ENCODE measurements at places on chromosomes 1 and 21.

DNA sequence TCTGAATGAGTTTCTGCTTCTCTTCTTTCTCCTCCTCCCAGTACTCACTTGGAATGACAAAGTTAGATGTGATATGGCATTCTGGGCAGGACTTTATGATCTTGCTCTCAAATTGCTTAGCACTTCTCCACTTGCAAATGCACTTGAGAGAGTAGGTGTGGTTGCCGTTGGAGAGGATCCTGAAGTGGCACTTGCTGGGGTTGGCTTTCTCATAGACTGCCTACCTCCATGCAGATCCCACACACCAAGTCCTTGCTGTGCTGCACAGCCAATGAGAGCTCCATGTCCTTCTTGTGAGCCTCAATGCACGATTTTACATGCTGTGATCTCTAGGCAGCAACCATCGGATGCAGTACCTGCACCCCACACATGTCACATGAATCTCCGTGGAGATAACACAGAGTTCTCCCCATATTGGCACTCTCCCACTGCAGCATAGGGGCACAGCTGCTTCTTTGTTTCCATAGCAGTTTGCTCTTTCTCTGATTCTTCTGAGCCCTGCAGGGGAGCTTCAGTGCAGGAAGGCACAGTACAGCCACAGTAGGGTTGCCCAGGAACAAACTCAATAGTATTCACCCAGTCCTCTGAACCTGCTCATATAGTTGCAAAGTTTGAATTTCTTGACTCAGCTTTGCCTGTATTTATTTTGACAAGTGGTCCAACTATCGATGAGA, 45.2 kb downstream of the ZNF691 start:
- peak; percentile 28 for DNase-seq

- peak; percentile 52 for DNase-seq
Measured at GRCh38 chr21:43864313-43864961, 586 bp upstream of the AGPAT3 start.

- no peak for DNase-seq
Measured at GRCh38 chr1:98331243-98331642, 330.3 kb upstream of the SNX7 start.

- no peak for DNase-seq
Measured at GRCh38 chr21:44567481-44568171, 5.9 kb upstream of the KRTAP10-4 start.

DNA sequence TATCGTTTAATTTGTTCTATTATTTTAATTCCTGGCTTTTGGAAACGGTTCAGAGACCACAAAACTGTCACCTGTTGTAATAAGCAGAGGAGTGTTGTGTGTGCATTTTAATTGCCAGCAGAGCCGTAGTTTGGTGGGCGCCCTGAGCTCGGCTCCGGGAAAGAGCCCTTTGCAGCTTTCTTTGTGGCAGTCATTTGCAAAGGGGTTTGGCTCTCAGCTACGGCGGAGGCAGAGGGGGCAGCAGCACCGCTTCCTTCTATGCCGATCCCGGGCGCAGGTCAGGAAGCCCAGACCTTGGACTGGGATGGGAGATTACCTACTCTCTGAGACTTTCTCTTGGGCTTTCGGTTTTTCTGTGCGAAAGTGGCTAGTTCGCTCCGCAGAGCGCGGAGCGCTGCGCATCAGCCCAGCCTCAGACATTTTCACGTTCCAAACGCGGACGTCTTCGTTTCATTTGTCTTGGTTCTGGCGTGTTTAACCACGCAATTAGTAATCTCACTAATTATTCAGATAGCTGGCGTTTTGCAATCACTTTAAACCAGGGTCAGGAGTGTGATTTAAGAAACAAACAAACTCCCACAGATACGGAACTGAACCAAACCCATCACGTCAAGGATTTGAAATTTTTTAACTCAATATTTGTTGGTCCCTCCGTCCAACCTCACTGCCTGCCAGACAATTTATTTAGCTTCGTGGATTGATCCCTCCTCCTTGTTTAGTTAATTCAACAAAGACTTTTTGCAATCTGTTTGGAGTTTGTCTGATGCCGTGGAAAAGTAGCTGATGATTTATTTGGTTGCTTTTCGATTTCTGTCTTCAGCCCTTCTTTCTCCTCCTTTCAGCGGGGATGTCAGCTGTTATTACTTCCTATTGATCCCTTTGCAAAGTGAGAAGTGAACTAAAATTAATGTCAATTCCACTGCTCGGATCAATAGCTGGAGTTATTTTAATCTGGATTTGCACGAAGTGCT, 3.9 kb downstream of the RNF220 start:
- DNase-seq = no peak

GRCh38 chr1:233224311-233224710, 71.2 kb downstream of the PCNX2 start:
- no peak for DNase-seq

DNA sequence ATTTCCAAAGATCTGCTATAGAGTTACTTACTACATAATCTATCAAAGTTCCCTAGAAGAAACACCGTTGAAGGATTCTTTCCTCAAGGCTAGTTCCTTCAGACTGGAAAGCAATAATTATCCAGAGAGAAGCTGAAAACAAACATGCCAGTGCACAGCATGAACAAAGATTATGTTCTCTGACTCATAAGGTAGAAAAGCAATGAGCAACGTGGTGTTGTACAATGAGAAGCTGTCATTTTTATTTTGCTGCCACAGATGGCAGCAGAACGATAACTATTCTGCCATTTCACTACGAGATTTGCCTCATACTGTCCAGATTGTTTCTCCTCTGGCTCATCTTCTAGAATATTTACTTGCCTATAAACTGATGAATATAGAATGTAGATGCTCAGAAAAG, 10.7 kb downstream of the EXTL2 start:
- DNase-seq = no peak

DNA sequence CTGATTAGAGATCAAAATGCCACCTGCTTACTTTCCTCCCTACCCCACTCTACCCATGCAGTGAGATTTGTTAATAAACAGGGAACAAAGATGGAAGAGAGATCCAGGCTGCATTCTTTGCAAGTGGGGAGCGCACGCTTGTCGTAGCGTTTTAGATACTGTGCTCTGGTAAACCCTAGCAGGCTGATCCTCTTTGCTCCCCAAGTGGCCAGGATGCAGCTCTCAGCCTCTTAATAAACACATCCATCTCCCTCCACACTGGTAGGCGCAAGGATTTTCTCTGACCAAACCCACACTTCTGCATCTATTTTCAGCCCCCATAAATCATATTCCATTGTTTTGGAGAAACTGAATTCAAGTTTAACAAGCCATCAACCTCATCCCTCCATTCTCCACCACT, 2.9 kb downstream of the PGBD5 start:
- DNase-seq = peak; percentile 17

- no peak for DNase-seq
Measured at GRCh38 chr1:72000809-72001208, 281.5 kb downstream of the NEGR1 start.

DNA sequence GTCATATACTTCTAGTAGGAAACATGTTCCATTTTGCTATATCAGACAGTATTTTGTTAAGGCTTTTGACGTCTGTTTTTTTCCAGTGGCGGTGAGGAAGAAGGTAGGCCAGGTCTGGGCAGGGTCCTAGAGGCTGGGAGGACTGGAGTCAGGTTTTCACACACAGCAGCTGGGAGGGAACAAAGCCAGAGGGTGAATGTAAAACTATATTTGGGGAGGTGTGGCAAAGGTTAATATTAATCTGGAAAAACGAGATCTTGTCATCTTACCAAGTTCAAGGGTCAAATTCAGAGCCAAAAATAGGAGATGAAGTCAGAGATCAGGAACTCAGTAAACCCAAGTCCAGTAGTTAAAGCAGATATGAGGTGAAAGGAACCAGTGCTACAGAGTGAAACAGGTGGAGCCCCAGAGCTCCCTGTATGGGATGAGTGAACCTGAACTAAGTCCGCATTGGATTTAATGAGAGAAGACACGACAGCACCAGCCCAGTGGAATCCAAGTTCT, 10.7 kb upstream of the OTUD7B start:
- DNase-seq = no peak

GRCh38 chr1:55472115-55472514, 257.0 kb upstream of the USP24 start:
- DNase-seq = no peak

DNA sequence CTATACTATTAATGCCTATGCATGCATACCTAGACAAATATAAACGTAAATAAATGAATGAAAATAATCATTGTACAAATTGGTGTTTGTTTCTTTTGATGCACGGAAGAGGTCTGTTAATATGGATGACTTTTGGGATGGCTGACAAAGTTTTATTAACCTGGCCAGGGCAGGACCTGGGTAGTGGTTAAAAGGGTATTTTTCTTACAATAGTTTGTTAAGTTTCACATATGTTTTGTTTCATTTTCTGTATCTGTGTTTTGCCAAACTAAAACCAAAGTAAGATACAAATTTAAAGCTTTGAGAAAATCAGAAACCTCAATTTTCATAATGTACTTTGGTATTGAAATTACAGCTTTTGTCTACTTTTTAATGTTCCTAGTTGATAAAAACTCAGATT, 222.7 kb upstream of the OLFM3 start:
- DNase-seq = no peak

GRCh38 chr1:169103480-169103893, 3.0 kb upstream of the ATP1B1 start:
- peak; percentile 92 for DNase-seq

DNA sequence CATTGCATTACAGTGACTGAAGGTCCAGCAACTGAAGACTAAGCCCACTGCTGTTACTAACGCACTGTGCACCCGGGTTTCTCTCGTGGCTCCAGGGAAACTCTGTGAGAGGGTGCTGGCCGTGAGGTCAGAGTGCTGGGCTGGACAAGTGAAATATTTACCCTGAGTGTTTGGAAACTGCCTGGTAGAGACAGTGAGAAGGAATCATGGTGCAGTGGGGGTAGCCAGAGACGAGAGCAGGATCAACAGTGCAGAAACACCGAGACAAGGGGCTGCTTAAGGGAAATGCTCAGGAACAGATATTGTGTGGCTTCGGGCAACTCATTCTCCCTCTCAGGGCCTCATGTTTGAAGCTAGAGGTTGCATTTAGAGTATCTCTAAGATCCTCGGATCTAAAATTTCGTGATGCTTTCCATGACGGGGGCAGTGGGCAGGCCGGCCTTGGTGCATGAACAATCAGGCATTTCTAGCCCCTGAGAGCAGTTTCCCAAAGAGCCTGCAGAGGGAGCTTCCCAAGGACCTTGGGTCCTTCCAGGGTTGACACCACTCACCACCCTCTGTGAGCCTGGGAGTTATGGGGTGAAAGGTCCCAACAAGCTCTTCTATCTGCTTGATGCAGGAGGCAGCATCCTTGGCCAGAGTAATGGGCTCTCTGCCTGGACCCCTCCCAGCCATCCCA, 9.7 kb downstream of the CD2 start:
- no peak for DNase-seq

GRCh38 chr1:235090406-235091069, 38.1 kb downstream of the TOMM20 start:
- DNase-seq = no peak

DNA sequence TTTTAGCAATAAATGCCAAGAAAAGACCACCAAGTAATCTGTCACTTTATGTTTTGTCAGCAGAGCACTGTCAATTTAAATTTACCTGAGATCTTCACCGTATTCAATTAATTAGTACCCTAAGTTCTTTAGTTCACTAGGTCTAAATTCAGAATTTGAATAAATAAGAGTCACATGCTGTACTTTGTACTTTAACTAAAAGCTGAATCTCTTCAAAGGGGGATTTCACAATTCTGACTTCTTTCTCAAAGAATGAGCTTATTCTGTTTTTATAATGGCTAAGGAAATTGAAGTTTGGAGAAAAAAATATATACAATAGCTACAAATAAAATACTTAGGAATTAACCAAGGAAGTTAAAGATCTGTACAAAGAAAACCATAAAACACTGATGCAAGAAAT, 2.1 kb upstream of the GNG5 start:
- DNase-seq = no peak

DNA sequence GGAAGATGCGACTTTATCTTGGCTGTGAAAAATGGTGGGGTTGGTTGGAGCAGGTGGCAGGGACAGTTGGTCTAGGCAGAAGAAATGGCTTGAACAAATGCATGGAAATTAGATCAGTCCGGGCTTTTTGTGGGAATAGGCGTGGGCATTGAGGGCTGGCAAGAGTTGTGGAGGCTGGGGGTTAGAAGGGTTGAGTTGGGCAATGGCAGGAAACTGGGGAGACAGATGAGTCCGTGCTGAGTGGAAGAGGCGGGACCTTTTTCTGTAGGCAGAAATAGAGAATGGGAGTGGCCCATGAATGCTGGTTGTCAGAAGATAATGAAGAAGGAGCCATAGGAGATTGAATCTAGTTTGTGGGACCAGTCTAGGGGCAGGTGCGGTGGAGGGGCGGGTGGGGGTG, 6.9 kb downstream of the PDPN start:
- DNase-seq = no peak

GRCh38 chr21:45853703-45854342, 127.7 kb upstream of the COL6A1 start:
- no peak for DNase-seq

DNA sequence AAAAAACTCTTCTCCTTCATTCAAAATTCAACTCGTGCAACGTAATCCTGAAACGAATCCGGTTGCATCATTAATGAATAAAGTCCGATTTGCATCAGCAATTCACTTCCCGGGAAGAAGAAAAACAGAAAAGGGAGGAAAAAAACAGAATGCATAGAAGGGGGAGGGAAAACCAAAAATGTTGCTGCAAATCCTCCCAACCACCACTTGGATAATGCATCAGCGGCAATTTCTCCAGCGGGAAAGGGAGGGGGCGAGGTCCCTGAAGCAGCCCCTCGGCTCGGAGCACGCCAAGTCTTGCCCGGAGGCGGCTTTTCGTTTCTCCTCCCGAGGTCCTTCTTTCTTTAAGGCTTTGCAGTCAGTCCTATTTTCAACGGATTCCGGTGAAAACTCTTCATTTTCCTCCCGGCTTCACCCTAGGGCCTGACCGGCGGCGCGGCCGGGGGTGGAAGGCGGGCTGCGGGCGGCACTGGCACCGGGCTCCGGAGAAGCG, 723 bp downstream of the CDC42BPA start:
- no peak for DNase-seq

GRCh38 chr1:44874155-44874554, 31.1 kb upstream of the PTCH2 start:
- no peak for DNase-seq

- DNase-seq = no peak
Measured at GRCh38 chr1:3595949-3596348, 15.4 kb downstream of the MEGF6 start.

DNA sequence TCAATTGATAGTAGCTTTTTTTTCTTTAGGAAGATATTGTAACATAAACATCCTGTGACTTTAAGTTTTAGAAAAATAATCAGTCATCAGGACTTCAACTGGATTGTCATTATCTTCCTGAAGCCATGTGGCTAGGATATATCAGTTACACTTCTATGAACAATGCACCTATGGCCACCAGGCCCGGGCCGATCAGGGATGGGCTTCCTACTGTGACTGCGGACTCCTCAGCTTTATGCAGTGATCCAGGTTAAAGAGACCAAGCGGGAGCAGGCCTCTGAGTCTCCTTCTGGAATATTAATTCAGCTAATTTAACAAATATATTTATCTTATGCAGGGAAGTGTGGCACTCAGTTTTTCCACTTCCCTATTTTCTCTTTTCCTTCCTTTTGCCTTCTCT, 200.6 kb downstream of the ADGRL2 start:
- DNase-seq = no peak

Data from NCI-H187 (cell line).